Cerebellar nuclear complex (tissue), 1 donor: ENCODE measurements at places on chromosomes 3 and 15.

DNA sequence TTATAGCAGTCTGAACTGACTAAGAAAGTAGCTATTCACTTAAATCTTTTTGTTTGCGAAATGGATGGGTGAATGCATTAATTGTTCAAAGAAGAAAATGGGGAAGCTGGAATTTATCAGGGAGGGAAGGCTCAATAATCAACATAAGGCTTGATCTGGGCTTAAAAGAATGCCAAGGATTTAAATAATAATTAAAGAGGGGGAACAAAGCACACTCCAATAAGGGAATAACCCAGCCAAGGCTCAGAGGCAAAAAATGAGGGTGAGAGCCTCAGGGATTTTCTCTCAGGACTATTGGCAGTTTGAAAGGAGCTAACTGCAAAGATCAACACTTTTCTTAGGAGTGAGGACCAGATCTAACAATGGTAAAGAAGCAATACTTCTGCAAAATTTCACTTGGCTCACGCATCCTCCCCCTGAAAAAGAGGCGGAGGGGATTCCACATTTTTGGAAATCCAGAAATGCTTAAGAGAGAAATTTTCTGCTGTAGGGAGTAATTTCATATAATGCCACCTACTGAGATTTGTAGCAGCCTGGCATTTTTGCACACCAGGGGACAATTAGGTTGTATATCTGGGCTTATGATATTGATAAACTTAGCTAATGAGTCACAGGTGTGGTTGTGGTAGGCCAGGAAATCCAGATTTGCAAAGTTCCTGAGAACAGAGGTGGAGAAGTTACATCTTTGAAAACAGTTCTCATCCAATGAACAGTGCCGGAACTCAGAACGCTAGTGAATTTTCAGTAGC lies 405.1 kb downstream of the TUSC7 start:
- DNase-seq: no peak

DNA sequence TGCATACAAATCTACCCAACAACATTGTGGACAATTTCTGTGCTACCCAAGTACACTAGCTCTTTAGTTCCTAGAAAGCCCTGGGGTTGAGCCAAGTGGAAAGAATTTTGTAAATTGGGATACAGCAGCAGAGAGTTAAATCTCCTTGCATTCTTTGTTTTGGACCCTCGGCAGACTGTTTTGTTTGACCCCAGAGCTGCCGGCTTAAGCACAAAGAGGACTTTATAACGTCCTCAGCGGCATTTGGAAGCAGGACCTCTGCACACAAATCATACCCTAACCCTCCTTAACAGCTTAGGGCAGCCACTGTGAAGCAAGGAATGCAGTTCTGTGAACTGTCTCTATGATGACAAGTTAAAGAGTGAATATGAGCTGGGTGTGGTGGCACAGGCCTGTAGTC lies 415.3 kb downstream of the CNTN4 start:
- DNase-seq: no peak

- no peak for DNase-seq
Observed at GRCh38 chr3:99662838-99663570, 24.6 kb downstream of the COL8A1 start.

DNA sequence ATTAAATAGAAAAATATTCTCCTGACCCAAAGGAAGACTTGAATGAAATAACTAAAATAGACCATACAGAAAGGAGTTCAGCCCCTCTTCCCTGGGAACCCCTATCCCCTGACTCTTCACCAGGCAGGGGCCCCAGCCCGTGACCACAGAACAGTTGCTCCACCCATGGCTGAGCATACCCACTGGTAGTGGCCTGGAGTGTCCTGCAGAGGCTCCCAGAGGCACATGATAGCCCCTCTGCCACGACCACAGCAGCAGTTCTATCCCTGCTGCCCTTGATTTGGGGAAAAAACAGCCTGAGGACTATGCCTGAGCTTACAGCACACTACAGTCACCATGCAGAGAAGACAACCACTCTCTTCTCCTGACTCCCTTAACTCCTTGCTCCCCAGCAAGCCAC lies 31.8 kb downstream of the TTC14 start:
- no peak for DNase-seq

- DNase-seq: no peak
Observed at GRCh38 chr15:89167267-89168176, 53.9 kb downstream of the RLBP1 start.

- no peak for DNase-seq
Observed at GRCh38 chr3:53555068-53555588, 60.7 kb downstream of the CACNA1D start.

DNA sequence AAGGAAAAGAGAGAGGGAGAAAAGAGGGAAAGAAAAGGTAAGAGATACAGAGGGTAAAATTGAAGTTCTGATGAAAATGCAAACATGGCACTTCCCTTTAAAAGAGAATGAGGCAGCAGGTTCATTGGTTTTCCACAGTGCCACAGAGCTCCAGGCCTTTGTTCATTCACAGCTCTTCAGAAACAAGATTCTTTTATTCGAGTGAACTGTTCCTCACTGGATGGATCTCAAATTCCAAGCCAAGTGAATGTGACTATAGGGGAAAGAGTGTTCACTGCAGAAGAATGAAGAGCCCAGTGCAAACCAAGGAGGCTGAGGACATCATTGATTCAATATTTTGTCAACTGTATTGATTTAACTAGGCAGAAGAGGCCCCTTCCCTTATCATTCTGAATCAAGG lies 280.3 kb upstream of the PROK2 start:
- no peak for DNase-seq

DNA sequence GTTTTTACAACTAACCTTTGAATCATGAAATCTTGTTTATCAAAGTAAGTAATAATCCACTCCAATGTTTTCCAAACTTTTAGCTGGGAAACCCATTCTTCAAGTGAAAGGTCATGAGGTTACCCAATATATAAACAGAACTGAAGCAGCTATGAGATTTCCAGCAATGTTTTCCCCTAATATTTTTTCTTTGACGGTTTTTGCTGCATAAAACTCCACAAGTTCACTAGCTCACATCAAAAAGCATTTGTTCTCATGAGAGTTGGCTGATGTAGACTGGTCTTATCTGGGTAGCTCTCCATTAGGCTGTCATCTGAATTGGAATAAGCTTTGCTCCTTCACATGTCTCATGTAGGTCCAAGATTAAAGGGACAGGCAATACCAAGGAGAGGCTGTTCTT lies 241.2 kb upstream of the LRRC3B start:
- no peak for DNase-seq

DNA sequence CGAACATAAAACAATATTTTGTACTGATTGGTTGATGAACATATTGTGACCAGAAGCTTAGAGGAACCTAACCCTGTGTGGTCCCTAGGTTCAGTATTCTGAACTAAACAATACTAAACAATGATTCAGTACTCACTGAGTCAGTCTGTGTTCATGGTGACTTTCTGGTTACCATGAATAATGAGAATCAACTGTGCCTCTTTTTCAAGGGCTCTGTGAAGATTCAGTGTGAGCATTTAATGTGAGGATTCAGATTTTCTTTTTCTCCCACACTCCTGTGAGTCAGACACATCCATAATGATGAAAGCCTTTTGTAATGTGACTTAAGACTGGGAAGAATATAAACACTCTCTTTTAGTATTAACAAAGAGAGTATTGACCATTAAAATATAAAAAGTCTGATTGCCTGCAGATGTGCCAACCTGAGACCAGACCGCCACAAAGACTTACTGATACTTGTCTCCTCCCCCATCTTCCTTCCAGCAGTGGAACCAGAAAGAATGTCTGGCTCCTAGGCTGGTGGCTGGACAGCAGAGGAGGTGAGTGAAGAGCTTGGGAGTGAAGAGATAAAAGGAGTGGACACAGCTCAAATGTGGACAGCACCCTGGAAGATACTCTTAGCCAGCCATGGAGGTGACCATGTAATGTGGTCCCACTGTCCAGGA lies 17.6 kb upstream of the ACTL6A start:
- no peak for DNase-seq

GRCh38 chr3:34248352-34248751 lies 449.9 kb downstream of the PDCD6IP start:
- DNase-seq: no peak

DNA sequence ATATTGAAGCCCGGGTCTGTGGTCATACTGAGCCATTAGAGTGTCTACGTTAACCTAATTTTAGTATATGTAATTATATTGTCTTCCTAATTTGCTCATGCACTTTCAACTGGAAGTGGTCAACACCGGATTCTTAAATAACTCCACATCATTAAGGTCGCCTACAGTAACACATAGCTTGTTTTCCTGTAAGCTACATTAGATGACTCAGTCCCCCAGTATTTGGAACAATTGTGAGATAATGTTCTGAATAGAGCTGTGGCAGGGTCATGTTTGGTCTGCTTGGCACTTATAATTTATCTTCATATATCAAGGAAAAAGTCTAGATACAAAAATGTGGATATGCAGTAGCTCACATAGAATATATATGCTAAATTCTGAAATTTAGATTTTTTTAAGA lies 486.2 kb downstream of the IGSF11 start:
- no peak for DNase-seq

DNA sequence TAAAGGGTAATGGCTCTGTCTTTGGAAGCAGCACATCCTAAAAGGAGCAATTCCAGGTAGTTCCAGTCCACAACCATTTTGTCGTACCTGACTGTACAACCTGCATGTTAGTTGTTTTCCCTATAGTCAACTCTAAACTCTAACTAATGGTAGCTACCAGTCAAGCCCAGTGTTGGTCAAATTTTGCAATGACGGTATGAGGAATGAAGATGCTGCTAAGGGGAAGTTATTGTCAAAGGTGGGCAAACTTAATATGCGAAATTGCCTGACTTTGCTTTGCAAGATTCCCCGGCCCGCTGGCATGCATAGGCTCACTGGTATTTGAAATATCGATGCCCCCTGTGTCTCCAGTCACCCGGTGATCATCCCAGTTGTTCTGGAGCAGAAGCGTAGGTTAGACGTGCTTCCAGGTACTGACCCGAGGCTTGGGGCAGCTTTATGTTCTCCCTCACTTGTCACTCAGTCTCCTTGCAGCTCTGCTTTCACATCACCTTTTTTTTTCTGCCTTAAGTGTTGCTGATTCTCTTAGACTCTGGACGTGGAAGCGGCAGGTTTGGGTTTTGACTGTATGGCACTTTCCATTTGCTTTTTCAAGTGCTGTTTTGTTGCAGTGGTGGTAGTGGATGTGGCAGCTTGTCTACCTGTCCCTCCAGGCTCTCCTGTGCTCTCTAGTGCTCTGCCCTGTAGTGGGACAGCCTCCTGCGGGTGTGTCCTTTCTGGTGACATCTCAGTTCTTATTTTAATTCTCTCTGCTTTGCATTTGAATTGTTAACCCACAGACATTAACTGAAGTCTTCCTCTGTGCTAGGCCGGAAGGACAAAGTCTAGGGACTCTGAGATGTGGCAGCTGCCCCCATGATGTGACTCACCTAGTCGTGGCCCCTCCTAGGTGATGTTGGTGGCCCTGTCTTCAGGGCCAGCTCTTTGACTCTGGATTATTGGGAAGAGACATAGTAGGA lies 95.8 kb upstream of the UMPS start:
- no peak for DNase-seq

DNA sequence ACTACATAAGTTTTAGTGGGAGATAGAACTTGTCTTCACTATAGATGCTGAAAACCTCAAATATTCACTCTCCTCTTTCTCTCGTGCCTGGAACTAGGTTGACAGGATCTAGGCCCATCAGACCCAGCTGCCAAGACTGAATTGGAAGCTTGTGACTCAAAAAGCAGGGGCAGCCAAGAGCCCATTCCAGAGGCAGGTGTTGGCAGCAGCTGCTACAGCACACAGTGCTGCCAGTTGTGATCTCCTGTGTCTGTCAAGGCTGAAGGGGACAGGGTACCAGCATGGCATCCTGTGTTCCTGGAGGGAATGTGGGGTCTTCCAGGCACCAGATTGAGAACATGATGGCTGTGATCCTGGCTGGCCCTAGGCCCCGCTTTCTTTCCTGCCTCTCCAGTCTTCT lies 92.5 kb upstream of the MB21D2 start:
- DNase-seq: no peak

GRCh38 chr3:172607305-172608121 lies 84.3 kb upstream of the TNFSF10 start:
- no peak for DNase-seq

GRCh38 chr15:65054333-65055200 lies 9.4 kb downstream of the SLC51B start:
- DNase-seq: no peak

DNA sequence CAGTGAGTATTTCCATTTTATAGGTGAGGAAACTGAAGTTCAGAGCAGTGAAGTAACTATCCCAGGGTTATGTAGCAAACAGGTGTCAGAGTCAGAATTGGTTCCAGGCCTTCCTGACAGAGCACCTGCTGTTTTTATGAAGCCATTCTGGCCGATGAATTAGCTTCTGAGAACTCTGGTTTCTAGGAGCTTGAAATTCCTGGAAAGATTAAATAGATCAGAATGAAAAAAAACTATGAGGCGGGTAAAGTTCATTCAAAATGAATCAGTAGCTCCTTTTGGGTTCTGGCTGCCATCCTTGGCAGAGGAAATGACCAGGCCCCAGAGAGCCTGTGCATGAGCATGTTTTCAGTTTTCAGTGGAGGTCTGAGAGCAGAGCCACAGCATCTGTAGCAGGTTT lies 59.3 kb upstream of the CFAP161 start:
- DNase-seq: no peak

GRCh38 chr3:194134231-194134756 lies 1.7 kb upstream of the HES1 start:
- no peak for DNase-seq

DNA sequence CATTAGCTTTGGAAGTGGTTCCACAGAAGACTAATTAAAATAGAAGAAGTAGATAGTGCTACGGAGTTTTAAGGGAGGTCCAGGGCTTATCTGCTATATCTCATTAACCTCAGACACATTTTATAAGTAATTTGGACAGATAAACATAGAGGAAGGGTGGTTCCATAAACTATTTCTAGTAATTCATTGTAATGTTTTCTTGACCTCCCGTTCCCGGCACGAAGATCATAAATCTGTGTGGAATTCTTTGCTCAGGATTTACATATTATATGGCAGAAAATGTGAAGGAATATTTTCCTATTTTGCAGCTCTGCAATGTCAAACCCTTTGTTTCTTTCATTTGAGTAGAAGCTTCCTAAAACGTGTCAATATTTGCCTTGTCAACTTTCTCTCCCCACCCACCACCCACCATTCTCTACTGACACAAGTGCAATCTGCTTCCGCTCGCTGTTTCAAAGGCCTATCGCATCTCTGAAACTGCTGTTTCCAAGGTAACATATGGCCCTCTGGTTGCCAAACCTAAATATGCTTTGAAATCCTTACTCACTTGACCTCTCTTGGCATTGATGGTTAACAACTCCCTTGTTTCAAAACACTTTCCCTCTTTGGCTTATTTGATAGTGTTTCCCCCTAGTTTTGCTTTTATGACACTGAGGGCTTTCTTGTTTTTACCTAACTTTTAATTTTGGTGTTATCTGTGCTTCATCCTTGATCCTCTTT lies 21.4 kb upstream of the PLSCR5 start:
- no peak for DNase-seq
